Right ventricle myocardium superior (tissue), 1 donor: ENCODE measurements at places on chromosomes 13 and 19.

GRCh38 chr13:97802213-97802612, 151.3 kb upstream of the IPO5 start:
- no peak for DNase-seq

- peak; percentile 85 for DNase-seq
These were observed 42.8 kb downstream of the GAS6 start for GRCh38 chr13:113820813-113821651.

DNA sequence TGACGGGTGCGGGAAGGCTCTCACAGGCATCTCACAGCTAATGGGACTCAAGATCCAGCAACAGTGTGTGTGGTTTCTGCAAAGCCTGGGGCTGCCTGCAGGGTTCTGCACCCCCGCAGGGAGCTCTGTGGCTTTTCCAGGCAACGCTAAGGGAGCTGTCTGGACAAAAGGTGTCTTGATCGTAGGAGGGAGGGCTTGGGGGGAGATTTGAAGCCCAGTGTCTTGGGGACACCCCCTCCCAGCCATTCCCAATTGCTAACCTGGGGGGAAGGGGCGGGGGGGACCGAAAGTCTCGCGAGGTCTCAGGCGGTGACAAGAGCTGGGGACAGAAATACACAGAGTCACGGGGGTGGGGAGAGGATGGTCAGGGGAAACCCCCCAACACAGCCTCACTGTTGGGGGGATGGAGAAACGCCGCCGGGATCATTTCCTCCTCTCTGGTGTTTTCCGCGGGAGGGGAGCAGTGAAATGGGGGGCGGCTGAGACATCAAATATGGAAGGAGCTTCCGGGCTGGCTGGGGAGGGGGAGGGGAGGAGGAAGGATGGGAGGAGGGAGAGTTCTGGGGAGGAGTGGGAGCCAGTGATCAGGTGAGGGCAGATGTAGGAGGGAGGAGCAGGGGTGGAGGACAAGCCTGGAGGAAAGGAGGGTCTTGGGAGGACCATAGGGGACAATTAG, 13.3 kb downstream of the KCNC3 start:
- DNase-seq: no peak

DNA sequence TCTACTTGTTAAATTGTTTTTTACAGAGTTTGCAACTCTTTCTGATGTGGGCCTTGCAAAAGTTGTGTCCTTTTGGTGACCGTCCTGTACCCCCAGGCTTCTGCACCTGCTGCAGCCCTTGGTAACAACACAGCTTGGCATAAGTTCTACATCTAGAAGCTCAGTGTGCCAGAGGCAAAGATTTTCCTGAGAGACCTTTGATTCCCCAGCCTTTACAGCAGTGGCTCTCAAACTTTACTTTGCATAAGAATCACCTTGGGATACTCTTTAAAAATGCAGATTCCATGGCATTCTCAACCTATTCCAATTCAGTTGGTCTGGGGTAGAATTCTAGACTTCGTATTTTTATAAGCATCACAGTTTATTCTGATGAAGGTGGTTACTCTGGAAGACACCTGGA, 260.9 kb downstream of the DCT start:
- no peak for DNase-seq

- DNase-seq: peak; percentile 34
These were observed 7.5 kb upstream of the LRP3 start for GRCh38 chr19:33186431-33187182.

DNA sequence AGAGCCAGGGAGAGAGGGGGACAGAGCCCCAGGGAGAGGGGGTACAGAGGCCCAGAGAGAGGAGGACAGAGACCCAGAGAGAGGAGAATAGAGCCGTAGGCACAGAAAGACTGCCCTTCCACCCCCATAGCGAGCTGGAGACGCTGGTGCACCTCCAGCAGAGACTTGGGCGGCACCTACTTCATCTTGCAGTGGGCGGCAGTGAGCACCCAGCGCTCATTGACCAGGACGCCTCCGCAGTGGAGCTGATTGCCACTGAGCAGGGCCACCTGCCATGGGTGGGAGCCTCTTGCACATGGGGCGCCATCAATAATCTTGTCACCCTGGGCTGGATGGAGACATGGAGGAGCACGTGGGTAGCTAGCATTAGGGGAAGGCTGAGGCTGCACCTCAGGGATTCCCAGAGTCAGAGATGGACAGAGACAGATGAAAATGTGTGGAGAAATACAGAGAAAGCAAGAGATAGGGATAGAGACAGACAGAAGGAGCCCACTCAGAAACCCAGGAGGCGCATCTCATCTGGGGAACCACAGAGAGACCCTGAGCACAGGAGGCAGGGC, 2.0 kb downstream of the KLK7 start:
- no peak for DNase-seq

DNA sequence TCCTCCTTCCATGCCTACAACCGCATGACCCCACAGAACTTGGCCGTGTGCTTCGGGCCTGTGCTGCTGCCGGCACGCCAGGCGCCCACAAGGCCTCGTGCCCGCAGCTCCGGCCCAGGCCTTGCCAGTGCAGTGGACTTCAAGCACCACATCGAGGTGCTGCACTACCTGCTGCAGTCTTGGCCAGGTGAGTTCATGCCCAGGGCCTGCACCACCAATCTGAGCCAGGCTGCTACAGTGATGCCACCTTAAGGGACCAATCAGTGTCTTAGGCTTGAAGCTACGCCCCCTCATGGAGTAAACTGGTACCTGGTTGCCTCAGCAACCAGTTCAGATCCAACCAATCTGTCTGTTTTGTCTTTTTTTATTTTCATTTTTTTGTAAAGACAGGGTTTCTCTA, 5.2 kb downstream of the SYDE1 start:
- DNase-seq: no peak

- DNase-seq: no peak
These were observed 505.0 kb upstream of the KLHL1 start for GRCh38 chr13:70613295-70613694.

DNA sequence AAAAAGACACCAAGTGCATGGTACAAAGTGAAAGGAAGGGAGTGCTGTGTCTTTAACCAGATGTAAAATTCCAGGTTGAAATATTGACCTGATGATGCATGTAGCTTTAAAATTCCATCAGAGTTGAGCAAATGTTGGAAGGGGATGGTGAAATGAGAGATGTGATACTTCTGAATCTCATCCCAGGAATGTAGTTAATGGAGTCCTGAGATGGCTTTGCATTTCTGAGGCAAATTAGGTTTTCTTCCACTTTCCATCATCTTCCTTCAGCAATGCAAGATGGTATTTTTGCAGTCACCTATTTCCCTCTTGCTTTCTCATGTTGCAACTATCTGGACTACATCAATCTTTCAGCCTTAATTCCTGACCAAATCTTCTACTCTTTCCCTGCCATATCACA, 194.1 kb upstream of the MIR17HG start:
- no peak for DNase-seq

- DNase-seq: no peak
These were observed 106.1 kb downstream of the ZIC5 start for GRCh38 chr13:99865420-99865930.
